ENCODE measurements at places on chromosomes 12 and 14.

- H3K36me3 ChIP-seq: no peaks in the 10 kb centered on the region
- DNase-seq: no peak
- H3K27ac ChIP-seq: no peak overlapping the region
- H3K4me3 ChIP-seq: no peak overlapping the region
- H3K27me3 ChIP-seq: peaks cover 7% of the 10 kb centered on the region
- H3K4me1 ChIP-seq: no peaks in the 10 kb centered on the region
Measured at GRCh38 chr14:64815257-64815656, 64.5 kb downstream of the SPTB start.

- H3K4me1 ChIP-seq: peaks cover 30% of the 10 kb centered on the region
- DNase-seq: no peak
- no peaks in the 10 kb centered on the region for H3K27me3 ChIP-seq
- peaks cover 10% of the 10 kb centered on the region for H3K36me3 ChIP-seq
Measured at GRCh38 chr12:131893605-131894312, 663 bp upstream of the ULK1 start.

- H3K27ac ChIP-seq: no peak overlapping the region
- no peak for DNase-seq
- H3K4me1 ChIP-seq: peaks cover 11% of the 10 kb centered on the region
Measured at GRCh38 chr12:94289461-94290312, 141.3 kb downstream of the PLXNC1 start.

GRCh38 chr14:96165493-96166436 is 38.9 kb upstream of the BDKRB2 start:
- DNase-seq: peak; percentile 51
- no peak overlapping the region for H3K27ac ChIP-seq
- no peaks in the 10 kb centered on the region for H3K36me3 ChIP-seq
- H3K27me3 ChIP-seq: no peaks in the 10 kb centered on the region
- peaks cover 16% of the 10 kb centered on the region for H3K4me1 ChIP-seq

GRCh38 chr12:94872971-94873733 is 130.3 kb downstream of the NDUFA12 start:
- no peaks in the 10 kb centered on the region for H3K36me3 ChIP-seq
- peaks cover 56% of the 10 kb centered on the region for H3K27me3 ChIP-seq
- H3K4me1 ChIP-seq: peaks cover 26% of the 10 kb centered on the region
- H3K27ac ChIP-seq: no peak overlapping the region

- H3K27ac ChIP-seq: no peak overlapping the region
- no peaks in the 10 kb centered on the region for H3K36me3 ChIP-seq
- DNase-seq: no peak
Measured at GRCh38 chr12:93911396-93911795, 234.2 kb downstream of the CRADD start.

GRCh38 chr12:31531893-31532292 is 59.0 kb downstream of the DENND5B start:
- H3K4me1 ChIP-seq: no peaks in the 10 kb centered on the region
- H3K27me3 ChIP-seq: no peaks in the 10 kb centered on the region
- H3K27ac ChIP-seq: no peak overlapping the region
- no peaks in the 10 kb centered on the region for H3K36me3 ChIP-seq
- H3K4me3 ChIP-seq: no peak overlapping the region

- H3K4me1 ChIP-seq: peaks cover 4% of the 10 kb centered on the region
- no peak overlapping the region for H3K4me3 ChIP-seq
- H3K27ac ChIP-seq: no peak overlapping the region
- no peaks in the 10 kb centered on the region for H3K36me3 ChIP-seq
Measured at GRCh38 chr12:76091246-76091754, 6.8 kb upstream of the NAP1L1 start.

DNA sequence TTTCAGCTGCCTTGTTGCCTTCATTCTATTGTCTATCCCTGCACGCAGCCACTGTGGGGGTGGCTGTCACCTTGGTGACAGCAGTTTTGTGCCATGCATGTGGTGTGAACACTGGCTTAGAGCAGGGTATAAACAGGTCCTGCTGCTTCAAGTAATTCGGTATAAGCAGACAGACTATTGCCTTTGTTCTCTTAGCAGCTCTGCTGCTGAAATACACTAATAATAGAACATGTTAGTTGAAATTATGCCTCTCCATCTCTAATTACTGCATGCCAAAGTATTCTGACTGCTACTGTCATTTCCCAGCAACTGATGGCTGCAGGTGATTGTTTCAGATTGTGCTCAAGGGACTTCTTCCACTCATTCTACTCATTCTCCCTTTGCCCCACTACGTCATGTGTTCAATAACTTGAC is 34.6 kb downstream of the PTPRO start:
- H3K27me3 ChIP-seq: peaks cover 1% of the 10 kb centered on the region
- H3K4me3 ChIP-seq: no peak overlapping the region
- no peaks in the 10 kb centered on the region for H3K36me3 ChIP-seq
- DNase-seq: no peak
- no peak overlapping the region for H3K27ac ChIP-seq
- no peaks in the 10 kb centered on the region for H3K4me1 ChIP-seq

DNA sequence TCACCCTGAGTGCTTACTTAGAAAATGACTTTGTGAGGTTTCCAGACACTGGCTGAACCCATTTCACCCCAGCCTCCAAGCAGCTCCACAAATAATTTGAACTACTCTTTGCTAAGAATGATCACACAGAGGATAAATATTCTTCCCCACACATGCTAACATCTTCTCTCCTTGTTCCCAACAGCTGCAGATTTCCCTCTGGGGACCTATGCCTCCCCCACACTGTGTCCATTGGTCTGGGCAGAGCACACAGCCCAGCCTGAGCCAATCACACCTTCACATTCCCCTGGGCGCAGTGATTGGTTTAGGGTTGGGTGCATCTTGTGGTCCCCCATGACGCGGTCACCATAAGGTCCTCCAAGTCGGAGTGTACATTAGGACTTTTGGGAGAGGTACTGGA is 6.9 kb downstream of the SDR9C7 start:
- no peak for DNase-seq
- H3K4me3 ChIP-seq: no peak overlapping the region
- H3K4me1 ChIP-seq: peaks cover 10% of the 10 kb centered on the region
- H3K27me3 ChIP-seq: no peaks in the 10 kb centered on the region
- H3K36me3 ChIP-seq: no peaks in the 10 kb centered on the region
- H3K27ac ChIP-seq: no peak overlapping the region

DNA sequence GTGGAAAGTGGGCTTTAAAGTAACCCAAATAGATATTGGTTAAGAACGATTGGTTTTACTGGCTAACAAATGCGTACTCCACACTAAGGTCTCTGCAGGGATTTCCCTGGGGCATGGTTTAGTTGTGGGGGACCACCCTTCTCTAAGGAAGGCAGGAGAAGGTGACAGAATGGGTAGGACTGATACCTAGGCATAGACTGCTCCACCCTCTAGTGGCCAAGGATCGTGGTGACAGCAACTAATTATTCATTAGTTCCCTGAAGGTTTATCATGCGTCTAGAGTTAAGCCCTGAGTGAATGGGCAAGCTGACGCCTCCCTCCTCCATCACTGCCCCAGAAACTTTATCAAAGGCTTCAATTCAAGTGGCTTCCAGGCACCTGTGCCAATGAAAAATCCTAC is 9.1 kb downstream of the FAM181A start:
- H3K36me3 ChIP-seq: no peaks in the 10 kb centered on the region
- H3K4me1 ChIP-seq: peaks cover 26% of the 10 kb centered on the region
- H3K4me3 ChIP-seq: no peak overlapping the region
- peaks cover 30% of the 10 kb centered on the region for H3K27me3 ChIP-seq
- no peak for DNase-seq

- H3K27ac ChIP-seq: peak overlapping the region; percentile 34
- DNase-seq: no peak
- H3K4me3 ChIP-seq: no peak overlapping the region
- no peaks in the 10 kb centered on the region for H3K27me3 ChIP-seq
- peaks cover 7% of the 10 kb centered on the region for H3K4me1 ChIP-seq
Measured at GRCh38 chr12:41101806-41102205, 86.3 kb upstream of the PDZRN4 start.

DNA sequence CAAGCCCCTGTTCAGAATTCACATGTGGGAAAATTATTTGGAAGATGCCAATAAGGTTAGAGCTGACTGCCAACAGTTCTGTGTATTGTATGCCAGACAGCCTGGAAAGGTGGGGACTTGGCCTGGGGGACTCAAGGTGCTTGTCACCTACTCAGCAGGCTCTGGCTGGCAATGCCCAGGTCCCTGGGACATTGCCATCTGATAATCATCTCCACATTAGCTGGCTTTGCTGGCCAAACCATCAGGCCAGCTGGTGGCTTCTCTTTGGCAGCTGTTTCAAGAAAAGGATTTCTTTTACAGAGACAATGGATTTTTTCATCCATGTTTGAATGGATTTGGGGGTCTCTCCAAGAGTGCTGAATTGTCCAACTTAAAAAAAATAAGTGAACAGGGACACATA is 165.2 kb downstream of the BRMS1L start:
- no peaks in the 10 kb centered on the region for H3K4me1 ChIP-seq
- no peaks in the 10 kb centered on the region for H3K27me3 ChIP-seq
- H3K36me3 ChIP-seq: no peaks in the 10 kb centered on the region
- H3K4me3 ChIP-seq: no peak overlapping the region
- no peak for DNase-seq

DNA sequence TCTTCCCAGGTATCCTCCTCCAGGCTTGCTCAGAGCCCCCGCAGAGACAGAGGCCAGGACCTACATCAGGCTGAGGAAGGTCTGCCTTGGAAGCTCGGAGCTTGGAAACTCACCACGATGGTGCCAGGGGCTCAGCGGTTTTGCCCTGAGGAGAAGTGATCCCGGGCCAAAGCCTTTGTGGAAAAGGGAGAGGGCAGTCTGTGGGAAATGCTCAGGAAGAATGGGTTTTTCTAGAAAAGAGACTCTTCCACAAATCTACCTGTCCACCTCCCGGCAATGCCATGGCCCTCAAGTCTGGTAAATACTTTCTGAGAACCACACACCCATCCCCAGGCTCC is 8.0 kb downstream of the KRT2 start:
- no peak for DNase-seq
- no peaks in the 10 kb centered on the region for H3K36me3 ChIP-seq
- no peak overlapping the region for H3K27ac ChIP-seq
- no peak overlapping the region for H3K4me3 ChIP-seq

DNA sequence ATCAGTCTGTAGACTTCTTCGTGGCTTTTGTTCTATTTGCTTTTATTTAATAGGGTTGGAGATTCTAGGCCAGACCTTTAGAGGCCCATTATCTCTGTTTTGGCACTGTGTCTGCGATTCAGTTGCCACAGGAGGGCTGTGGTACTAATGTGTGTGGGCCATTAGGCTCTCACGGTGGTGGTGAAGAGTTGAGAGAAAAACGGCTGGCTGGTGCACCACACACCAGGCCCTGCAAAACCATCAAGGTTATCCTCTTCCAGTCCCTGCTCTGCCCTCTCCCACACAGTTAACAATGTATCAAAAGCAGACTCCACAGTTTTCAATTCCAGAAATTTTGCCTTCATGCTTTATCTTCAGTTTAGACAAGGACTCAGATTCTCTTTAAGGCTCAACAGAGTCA is 97.7 kb downstream of the MYF5 start:
- DNase-seq: no peak
- H3K4me3 ChIP-seq: no peak overlapping the region
- H3K4me1 ChIP-seq: no peaks in the 10 kb centered on the region
- H3K27me3 ChIP-seq: no peaks in the 10 kb centered on the region

GRCh38 chr12:120071493-120072020 is 45.0 kb downstream of the RAB35 start:
- no peak overlapping the region for H3K27ac ChIP-seq
- no peaks in the 10 kb centered on the region for H3K27me3 ChIP-seq
- peaks cover 3% of the 10 kb centered on the region for H3K4me1 ChIP-seq
- DNase-seq: no peak
- H3K36me3 ChIP-seq: no peaks in the 10 kb centered on the region

GRCh38 chr12:96473394-96474093 is 15.8 kb upstream of the CFAP54 start:
- no peaks in the 10 kb centered on the region for H3K36me3 ChIP-seq
- no peak overlapping the region for H3K4me3 ChIP-seq
- H3K4me1 ChIP-seq: no peaks in the 10 kb centered on the region
- H3K27ac ChIP-seq: no peak overlapping the region
- DNase-seq: no peak

GRCh38 chr14:100341301-100342031 is 18.3 kb downstream of the SLC25A47 start:
- H3K27ac ChIP-seq: peak overlapping the region; percentile 68
- H3K36me3 ChIP-seq: peaks cover 43% of the 10 kb centered on the region
- peak; percentile 65 for DNase-seq
- peaks cover 20% of the 10 kb centered on the region for H3K4me1 ChIP-seq

GRCh38 chr12:83664650-83665049 is 977.9 kb downstream of the TMTC2 start:
- H3K36me3 ChIP-seq: no peaks in the 10 kb centered on the region
- no peak overlapping the region for H3K4me3 ChIP-seq
- no peaks in the 10 kb centered on the region for H3K4me1 ChIP-seq
- DNase-seq: no peak
- no peaks in the 10 kb centered on the region for H3K27me3 ChIP-seq

DNA sequence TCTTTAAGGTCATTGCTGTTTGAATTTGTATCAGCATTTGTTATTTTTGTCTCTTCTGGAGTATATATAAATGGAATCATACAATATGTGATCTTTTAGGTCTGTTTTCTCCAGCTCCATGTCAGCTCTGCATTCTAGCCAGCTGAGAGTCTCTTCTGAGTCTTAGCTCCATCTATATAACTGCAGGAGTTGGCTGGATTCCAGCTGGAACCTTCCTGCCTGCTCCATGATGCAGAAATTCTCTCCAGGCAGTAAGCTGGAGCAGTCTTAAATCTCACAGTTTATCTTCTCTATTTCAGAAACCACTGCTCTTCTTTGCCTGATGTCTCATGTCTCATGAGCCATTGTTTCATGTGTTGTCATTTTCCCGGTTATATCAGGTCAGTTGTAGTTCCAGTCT is 827.6 kb downstream of the NRXN3 start:
- H3K4me3 ChIP-seq: no peak overlapping the region
- no peaks in the 10 kb centered on the region for H3K36me3 ChIP-seq
- no peaks in the 10 kb centered on the region for H3K4me1 ChIP-seq
- H3K27ac ChIP-seq: no peak overlapping the region

DNA sequence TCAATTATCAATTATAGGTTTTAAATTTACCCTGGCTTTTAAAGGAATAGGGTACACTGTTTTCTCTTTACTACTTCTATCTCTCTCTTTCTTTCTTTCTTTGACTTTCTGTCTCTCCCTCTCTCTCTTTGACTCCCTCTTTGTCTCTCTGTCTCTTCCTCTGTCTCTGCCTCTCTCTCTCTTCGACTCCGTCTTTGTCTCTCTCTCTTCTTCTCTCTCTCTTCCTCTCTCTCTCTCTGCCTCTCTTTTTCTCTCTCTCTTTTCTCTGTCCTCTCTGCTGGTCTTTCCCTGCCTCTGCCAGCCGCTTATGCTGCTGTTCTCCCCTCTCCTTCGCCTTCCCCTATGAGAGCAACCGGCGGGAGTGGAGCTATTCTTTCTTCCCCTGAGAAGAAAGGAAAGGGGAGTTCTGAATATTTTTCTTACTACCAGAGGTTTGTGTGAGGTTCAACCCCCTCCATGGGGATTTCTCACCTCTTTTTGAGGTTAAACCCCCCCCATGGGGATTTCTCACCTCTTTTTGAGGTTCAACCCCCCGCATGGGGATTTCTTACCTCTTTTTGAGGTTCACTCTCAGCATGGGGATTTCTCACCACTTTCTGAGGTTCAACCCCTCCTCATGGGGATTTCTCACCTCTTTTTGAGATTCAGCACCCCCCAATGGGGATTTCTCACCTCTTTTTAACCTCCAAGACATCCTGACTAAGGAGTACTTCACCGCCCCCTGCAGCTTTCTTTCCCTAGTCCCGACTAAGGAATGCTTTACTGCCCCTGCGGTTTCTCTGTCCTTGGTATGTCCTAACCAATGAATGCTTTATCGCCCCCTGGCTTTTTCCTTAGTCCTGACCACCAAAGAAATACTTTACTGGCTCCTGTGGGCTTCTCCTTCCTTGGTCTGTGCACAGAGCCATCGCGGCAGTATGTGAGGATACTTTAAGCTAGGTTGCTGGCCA is 27.4 kb upstream of the DDHD1 start:
- DNase-seq: no peak
- no peaks in the 10 kb centered on the region for H3K27me3 ChIP-seq
- no peak overlapping the region for H3K4me3 ChIP-seq
- H3K36me3 ChIP-seq: no peaks in the 10 kb centered on the region
- H3K4me1 ChIP-seq: no peaks in the 10 kb centered on the region
